ENCODE measurements at places on chromosomes 7 and 10.

DNA sequence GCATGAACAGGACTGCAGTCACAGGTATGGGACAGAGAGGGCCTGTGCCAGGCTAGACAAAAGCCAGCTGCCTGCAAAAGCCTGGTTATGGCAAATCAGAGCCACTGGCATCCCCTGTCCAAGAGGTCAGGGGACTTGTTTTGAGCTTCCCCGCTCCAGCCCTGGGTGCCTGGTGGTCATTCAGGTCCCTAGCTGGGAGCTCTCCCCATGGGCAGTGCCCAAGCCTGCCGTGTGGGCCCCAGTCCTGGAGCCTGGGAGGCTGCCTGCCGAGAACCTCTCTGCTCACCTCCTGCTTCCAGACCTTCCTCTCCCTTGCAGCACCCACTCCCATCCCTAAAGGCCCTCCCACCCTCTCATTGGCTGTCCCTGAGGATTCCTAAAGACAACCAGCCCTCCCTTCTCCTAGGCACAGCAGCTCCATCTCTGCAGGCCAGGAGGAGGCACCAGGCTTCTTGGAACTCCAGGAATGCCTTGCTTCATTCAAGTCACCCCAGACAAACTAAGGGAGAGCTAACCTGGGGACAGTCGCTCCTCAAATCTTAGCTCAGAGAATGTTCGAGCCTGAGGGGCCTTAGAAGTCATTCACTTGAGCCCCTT lies 150.6 kb downstream of the C10orf105 start:
- DNase-seq = no peak

GRCh38 chr7:1049006-1049741 lies 4.8 kb downstream of the GPR146 start:
- DNase-seq = peak; percentile 49

GRCh38 chr7:28956608-28957063 lies 1.5 kb downstream of the TRIL start:
- DNase-seq = peak; percentile 70

- DNase-seq = no peak
These were observed 369.2 kb upstream of the NRP1 start for GRCh38 chr10:33703501-33704213.

- DNase-seq = no peak
These were observed 88.5 kb downstream of the VTI1A start for GRCh38 chr10:112535531-112535951.

Measured in uterus (tissue), 4 donors.